ENCODE measurements at places on chromosomes 7 and 10.
A peak's percentile ranks its signal among the peaks of the same experiment; 100 is the strongest.

DNA sequence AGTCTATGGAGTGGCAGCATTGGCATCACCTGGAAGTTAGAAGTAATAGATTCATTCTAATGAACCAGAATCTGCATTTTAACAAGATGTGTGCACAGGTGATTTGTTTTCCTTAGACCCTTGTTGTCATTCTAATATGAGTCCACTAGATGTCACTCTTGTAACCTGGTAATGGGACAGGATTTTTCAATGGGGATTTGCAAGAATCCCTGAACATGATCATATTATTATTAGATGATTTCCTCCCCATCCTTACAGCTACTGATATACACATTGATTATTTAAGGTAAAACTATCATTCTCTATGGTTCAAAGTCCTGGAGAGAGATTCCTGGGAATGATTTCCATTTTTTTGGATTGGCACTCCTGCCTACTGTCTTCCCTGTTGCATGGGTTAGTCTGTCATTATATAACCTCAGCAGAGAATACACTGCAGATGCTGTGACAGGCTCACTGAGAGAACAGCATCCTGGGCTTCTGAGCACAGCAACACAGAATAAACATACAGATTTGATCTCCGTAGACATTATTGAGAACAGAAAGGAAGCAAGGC is 194.9 kb downstream of the SUGCT start:
- no peak for DNase-seq

DNA sequence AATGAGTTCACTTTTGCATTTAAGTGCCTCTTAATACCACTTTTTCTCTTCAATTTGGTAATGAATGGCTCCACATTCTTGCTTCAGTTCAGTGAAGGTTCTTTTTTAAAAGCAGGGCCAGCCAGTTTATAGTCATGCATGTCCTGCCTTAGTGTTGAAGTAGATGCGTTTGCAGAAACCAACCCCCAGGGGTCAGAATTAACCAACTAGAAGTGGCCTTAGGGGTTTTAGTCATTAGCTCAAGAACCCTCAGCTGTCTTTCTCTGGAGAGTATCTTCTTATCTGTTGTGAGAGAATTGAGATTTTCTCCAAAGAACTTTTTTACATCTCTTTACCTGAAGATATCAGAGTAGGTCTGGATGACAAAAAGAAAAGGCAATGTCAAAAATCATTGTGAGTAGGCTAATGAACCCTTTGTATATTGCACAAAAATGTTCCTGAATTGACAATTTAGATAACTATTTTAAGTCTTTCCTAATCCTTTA is 82.2 kb downstream of the PIK3CG start:
- peak; percentile 65 for DNase-seq

- no peak for DNase-seq
Observed at GRCh38 chr10:116132780-116133399, 140.1 kb downstream of the GFRA1 start.

GRCh38 chr7:53095731-53096501 is 60.5 kb downstream of the POM121L12 start:
- no peak for DNase-seq

- DNase-seq = no peak
Observed at GRCh38 chr7:112940314-112940732, 146.3 kb downstream of the GPR85 start.

GRCh38 chr10:51433949-51434475 is 265.4 kb downstream of the CSTF2T start:
- DNase-seq = no peak

DNA sequence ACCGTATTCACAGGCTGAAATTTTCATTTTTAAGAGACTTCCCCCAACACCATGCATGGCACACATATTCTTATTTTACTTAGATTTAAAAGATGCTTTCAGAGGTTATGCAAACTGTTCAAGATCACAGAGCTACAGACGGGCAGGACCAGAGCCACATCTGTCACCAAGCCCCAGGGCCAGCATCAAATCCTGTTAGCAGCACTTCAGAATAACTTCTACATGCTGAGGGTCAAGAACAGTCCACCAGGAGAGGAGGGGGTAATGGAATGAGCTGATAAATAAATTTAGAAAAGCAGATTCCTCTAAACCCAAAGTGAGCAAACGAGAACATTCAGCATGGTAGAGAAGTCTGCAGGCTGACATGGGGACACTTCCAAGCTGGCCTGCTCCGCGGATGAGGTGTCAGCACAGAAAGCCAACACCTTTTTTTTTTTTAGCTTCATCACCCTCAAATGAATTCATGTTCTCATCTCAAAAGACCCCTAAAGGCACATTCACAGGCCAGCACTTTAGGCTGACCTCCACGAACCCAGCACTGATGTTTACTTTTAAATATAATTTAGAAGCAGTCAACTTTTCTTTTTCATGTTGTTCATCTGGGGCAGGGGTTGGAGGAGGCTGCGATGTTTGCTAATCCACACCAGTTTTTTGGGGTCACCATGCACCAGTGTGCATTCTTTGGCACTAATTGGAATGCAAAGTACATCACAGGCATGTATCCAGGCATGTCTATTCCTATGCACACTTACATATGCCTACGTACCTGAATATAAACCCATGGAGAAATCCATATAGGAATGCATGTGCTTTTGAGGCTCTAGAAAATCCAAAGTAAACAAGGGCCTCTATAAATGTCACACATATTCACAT is 249.0 kb downstream of the TNS3 start:
- DNase-seq = no peak

- no peak for DNase-seq
Observed at GRCh38 chr7:141841385-141841784, at the start of gene PRSS37. TSS of gene PRSS37 (minus strand) at chr7:141841485. CDS start at chr7:141841049, 436 bp downstream.

- no peak for DNase-seq
Observed at GRCh38 chr7:18420748-18421147, 74.8 kb upstream of the HDAC9 start.

GRCh38 chr7:129556607-129557133 is 54.3 kb downstream of the SMKR1 start:
- DNase-seq = no peak

DNA sequence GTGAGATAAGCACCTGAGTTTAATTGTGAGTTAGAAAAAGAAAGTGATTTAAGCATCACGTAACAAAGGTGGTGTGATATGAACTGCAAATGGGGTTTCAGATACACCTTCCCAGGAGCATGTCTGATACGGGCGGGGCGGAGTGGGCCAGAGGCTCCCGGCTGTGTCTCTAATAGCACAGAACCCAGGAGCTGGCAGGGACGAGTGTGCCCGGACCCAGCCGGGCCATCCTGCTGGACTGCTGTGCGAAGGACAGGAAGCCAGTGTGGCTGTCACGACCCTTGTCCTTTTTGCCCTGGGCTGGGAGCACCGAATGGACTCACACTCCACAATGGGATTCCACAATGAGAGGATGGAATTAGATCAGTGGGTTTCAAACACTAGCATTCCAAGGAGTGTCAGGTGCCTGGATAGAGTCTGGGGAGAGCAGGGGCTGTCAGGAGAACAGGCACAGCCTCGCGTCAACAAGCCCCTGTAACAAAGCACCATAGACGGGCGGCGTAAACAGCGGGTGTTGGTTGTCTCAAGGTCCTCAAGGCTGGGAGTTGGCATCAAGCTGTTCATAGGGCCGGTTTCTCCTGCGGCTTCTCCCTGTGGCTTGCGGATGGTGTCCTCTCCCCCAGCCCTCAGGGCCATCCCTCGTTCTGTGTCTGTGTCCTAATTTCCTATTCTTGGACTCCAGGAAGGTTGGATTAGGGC is 242.6 kb upstream of the PITRM1 start:
- DNase-seq = no peak

GRCh38 chr7:117907049-117907640 is 33.9 kb upstream of the CTTNBP2 start:
- no peak for DNase-seq

- DNase-seq = no peak
Observed at GRCh38 chr7:151416941-151417315, 7.1 kb upstream of the WDR86 start.

GRCh38 chr7:96097835-96098234 is 224.1 kb downstream of the SLC25A13 start:
- DNase-seq = no peak

DNA sequence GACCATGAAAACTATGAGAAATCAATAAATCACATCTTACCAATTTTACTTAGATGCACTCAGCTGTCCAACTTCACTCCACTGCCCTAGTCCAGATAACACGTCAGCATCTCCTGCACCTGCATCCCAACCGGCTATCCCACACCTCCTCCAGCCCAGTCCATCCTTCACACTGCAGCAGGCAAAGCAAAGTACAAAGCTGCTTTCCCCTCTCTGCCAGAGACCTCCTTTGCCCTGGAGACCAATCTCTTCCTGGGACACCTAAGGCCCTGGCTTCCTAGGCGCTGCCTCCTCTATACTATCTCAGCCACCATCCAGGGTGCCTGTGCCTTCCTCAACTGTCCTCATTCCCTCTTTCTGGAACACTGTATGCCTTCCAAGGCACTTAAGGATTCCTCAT is 90.3 kb upstream of the DDC start:
- DNase-seq = peak; percentile 39

GRCh38 chr10:12042409-12042796 is 206 bp downstream of the UPF2 start:
- no peak for DNase-seq

GRCh38 chr7:50921114-50921813 is 138.6 kb upstream of the GRB10 start:
- DNase-seq = no peak

- DNase-seq = no peak
Observed at GRCh38 chr7:105016709-105017656, 3.0 kb downstream of the KMT2E start.

DNA sequence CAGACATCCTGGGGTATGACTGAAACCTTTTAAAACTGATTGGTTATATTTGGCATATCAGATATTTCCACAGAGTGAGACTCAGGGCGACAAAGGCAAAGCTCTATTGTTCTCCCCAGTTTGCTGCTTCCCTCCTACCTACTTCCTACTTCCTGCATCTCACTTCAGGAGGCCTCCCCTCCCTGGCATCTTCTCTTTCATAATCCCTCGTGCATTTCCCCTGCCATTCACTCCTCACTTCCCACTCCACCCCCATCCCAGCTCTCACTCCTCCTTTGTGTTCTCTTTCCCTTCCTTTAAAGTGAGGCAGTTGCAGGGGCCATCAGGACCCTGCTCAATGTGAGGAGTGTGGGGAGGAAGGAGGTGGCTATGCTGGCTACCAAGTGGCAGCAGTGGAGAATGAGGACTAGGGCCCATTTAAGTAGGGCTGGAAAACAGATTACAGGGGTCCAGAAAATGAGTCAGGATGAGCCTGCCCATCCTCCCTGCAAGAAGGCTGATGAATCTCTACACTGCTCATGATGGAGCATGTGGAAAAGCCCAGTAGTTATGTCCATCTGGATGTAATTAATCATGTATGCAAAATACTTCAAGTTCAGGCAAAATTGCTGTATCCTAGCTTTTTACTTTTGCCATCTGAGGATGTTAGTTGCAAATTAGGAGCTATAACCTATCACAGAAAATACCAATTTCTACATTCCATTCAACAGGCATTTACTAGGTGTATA is 311.8 kb upstream of the IMMP2L start:
- DNase-seq = no peak

- no peak for DNase-seq
Observed at GRCh38 chr10:19638182-19638895, 177.9 kb upstream of the PLXDC2 start.

All from tibial artery (tissue), 4 donors.